HCEC 1CT (cell line): ENCODE measurements at places on chromosomes 6 and 20.

GRCh38 chr20:57475388-57476083 lies 49.4 kb downstream of the CTCFL start:
- no peak for DNase-seq

- DNase-seq = no peak
Observed at GRCh38 chr20:10549511-10549910, 114.4 kb downstream of the SLX4IP start.

- DNase-seq = peak; percentile 46
Observed at GRCh38 chr6:132259070-132259469, 142.2 kb downstream of the MOXD1 start.

DNA sequence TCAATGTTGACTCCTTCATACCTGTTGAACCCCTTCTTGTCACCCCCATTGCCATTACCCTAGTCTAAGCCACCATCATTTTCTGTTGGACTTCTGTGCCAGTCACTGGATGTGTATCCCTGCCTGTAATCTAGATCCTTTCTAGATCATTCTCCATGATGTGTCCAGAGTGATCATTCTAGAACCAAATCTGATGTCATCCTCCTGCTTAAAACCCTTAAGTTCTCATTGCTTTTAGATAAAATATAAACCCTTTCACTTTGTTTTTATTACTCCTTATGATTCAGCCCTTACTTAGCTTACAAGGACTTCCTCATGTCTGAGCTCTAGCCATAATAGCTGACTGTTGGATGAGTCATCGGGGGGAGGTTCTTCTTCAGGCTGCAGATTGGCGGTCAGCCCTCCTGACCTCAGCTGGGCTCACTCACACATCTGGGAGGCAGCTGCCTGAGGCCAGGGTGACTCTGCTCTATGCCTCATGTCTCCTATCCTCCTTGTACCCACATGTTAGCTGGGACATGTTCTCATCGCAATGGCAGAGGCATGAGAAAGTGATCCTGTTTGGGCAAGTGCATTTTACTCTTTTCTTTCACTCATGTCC lies 287.6 kb downstream of the ESR1 start:
- peak; percentile 100 for DNase-seq

GRCh38 chr6:40568062-40568708 lies 19.0 kb downstream of the LRFN2 start:
- DNase-seq = no peak

GRCh38 chr6:93282521-93283031 lies 136.8 kb downstream of the EPHA7 start:
- no peak for DNase-seq

DNA sequence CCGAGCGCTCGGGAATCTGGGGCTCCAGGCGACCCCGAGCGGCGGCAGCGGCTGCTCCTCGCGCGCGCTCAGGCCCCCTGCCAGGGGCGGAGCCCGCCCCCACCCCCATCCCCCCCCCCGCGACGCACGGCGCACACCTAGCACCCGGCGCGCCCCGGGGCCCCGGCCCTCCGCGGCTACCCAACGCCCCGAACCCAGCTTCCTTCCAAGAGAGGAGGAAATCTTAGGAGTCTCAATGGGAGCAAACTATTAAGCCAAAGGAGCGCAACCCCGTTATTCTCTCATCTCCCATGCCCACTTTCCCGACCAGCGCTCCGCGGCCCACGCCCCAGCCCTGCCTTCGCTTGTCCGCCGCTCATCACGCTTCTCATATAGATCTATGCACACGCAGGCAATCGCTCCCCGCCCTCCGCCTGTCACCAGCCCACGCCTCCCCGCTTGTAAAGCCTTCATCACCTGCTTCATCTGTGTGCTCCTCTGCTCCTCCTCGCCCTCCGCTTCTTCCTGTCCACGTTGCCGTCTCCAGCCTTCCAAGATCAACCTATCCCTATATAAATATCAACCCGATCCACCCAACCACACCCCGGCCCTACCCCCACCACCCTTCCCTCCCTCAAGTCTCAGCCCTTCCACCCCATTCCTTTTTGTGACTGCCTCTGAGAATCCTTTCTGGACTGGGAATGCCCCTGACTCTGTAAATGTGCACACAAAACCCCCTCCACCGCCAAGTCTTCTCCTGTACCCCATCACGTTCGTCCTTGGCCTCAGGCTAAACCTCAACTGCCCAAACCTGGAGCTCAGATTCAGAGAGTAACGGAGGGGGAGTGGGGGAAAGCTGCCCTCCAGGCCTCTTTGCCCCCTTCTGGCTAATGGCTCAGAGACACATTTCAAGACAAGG lies at the start of gene DLK2:
Gene DLK2 (minus strand): TSS at position 18 of the 898 bp plus-strand sequence. CDS start 723 bp downstream, outside the sequence.
- DNase-seq = no peak

GRCh38 chr20:54344832-54345231 lies 130.6 kb upstream of the DOK5 start:
- DNase-seq = no peak

DNA sequence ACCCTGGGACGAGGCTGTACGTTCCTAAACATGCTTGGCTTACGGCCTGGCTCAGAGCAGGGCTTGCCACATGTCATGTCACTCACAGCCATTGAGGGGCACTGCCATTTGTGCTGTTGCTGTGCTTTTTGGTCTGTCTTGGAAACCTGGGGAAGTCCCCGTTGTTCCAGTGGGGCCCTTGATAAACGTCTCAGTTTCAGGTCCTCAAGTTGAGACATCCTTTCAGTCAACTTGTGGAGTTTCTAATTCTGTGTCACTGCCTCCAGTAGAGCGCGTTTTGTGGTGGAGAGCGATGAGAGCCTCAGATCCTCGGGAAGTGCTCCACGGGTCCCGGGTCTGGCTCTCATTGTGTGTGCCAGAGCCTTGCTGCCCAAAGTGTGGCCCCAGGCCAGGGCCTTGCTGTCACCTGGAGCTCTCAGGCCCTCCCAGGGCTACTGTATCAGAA lies 43.0 kb upstream of the CCR6 start:
- DNase-seq = no peak

- DNase-seq = no peak
Observed at GRCh38 chr20:13059398-13060136, 50.8 kb downstream of the SPTLC3 start.

DNA sequence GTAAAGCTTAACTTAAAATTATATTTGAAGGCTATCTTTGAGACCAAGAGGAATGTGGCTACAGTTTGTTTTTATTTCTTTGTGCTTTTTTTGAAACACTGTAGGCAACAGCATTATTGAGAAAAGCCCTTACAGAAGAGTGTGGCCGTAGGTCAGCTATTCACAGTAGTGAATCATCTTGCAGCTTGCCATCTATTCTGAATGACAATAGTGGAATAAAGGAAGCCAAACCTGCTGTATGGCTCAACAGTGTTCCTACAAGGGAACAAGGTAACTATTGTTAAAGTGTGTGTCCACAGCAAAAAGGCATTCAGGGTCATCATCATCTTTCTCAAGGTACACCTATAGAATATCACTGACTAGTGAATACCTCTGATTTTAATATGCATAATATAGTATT lies 88.5 kb downstream of the KIZ start:
- DNase-seq = no peak

DNA sequence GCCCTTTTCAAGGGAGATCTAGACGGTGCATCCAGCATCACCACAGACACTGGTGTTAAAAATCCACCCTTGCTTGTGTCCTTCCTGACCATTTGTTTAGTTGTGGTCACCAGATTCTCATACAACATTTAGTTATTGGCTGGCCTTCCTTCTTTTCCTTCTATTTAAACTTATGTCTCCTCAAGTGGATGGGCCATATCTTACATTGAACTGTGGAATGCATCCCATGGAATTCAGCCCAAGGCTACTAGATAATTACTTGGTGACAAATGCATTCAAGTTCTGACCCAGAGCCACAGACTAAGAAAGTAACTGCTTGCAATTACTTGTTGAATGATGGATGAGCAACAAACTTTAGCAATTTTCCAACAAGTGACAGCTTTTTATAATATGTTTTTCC lies 198.9 kb upstream of the SSTR4 start:
- DNase-seq = no peak

- no peak for DNase-seq
Observed at GRCh38 chr6:113672491-113673149, 184.5 kb upstream of the MARCKS start.

- no peak for DNase-seq
Observed at GRCh38 chr6:42745083-42745639, 742 bp downstream of the TBCC start.

GRCh38 chr20:31712564-31713311 lies 9.9 kb downstream of the BCL2L1 start:
- DNase-seq = peak; percentile 83

DNA sequence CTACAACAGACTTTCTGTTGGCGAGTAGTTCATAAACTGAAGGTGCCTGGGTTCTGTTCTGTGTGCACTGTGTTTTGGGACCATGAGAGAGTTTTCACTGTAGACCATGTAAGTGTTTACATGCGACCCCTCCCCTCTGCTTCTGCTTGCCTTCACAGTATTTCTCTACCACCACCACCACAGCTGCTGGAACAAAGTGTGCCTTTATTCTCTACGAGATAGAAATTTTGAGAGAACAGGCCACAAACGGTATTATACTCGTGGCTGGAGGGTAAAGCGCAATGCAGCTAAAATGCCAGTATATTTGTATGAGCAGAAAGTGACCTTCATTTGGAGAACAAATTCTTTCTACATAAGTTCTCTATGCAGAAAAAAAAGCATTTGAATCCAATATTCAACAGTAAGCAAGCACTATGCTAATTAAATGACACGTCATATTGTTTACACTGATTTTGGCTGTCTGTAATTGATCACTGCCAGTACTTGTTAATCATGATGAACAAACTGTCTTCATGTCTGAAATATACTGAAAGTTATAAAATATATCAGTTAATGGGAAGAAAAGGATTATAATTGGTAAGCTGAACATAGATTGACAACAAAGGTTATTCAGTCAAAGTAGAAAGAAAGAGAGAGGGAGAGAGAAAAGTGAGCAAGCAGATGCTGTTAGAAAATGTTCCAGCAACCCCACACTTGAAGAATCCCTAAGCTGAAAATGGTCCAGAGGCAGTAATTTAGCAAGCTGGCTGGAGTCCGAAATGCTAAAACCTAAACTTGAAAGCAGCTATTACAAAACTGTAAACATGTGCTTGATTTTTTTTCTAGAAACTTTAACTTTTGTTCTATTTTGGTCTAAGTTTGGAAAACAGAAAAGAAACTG lies 8.8 kb downstream of the CLDN20 start:
- peak; percentile 34 for DNase-seq
